ENCODE measurements at places on chromosomes 6 and 20.

DNA sequence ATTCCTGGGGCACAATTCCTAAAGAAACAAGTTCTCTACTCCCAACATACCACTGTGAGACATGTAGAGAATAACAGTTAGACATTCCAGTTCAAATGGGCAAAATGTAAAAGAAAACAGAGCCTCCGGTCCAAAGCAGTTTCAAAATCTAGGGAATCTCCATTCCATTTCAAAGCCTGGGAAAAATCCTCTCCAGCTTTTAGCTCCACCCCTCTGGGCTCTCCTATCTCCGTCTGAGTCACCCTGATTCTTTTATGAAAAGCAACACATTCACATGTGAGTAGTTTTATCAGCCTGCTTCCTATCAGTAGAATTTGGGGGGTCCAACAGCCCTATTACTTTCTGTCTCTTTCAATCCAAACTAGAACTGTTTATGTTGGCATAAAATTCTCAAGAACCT, 3.7 kb downstream of the CSNK2A1 start:
- no peak for DNase-seq

- DNase-seq = no peak
Observed at GRCh38 chr20:54267483-54268003, 59.7 kb downstream of the PFDN4 start.

DNA sequence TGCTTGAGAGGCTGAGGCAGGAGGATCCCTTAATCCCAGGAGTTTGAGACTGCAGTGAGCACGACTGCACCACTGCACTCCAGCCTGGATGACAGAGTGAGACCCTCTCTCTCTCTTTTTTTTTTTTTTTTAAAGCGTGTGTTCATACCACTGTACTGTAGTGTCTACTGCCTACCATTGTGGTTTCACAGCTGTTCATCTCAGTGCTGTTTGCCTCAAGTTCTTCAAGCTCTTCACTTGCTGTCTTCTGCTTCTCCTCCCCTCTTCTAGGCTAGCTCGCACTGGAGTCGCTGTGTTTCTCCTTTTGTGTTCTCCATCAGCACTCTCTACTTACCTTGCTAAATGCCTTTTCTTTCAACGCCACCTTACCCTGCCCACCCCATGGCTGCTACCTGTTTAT, 7.4 kb downstream of the FOXO3 start:
- no peak for DNase-seq

DNA sequence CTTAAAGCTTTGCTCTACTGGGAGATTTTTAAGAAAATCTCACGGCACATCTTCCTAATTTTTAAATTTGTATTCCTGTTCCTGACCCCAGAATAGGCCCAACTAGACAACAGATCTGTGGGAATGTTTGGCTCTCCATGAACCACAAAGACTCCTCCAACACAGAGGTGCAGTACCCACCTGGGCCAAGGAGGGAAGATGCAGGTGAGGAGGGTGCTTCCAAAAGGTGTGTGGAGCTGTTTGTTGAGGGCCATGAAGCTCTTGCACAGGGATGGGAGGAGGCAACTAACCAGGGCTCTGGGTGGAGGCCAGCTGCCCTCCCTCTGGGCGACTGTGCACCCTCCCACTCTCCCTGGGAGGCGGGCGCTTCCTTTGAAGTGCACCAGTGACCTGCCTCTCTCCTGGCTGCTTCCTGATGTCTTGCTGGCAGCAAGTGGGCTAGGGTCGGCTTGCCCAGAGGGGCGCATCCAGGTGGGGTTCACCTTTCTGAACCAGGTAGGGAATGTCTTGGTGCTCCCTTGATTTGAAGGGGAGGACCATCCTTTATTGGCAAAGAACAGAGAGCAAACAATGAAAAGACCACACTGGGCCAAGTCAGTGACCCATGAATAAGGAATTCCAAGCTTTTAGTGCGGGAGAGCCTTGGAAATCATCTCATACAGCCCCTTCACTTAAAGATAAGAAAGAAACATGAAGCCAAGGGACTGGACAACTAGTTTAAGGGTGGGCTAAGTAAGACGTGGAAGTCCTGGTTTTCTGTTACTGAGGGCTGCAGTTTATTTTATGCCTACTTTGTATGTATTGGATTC, 76.0 kb downstream of the ANKRD6 start:
- no peak for DNase-seq

DNA sequence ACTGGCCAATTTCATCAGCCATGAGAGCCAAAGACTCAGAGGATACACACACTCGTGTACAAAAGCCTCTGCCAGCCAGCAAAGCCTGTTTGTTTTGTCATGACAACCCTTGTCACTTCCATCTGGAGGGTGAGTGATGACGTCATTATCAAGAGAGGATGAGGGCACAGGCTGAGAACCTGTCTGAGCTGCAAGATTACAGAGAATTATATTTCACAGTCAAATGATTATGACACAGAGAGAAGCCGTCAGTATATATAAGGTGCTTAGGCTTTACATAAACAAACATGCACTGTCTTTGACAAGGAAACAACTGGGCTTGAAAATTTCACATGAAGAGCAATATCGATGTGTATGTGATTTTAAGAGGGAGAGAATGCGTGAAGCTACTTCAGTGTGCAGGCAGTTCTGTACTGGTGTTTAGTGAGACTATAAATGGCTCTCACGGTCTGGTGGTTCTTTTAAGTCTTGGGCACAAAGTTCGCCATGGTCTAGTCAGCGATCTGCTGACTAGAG, 36.5 kb upstream of the BCLAF1 start:
- no peak for DNase-seq

GRCh38 chr6:163655217-163656121, 241.0 kb downstream of the QKI start:
- DNase-seq = no peak

DNA sequence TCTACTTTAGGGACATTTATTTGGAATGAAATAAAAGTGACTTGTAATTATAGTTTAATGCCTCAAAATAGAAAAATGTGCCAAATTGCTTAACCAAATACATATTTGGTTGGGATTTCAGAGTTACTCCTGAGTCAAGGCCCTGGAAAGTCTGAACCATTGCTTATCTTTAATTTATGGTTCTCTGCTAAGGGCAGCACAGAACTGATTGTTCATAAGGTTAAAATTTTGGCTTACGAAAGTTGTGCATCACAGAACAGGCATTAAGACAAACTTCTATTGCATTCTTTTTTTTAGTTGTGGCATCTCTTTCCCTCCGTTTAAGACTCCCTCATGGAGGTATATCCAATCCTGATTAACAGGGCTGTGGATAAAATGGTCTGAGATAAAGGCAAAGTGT, 92.2 kb upstream of the TENT5A start:
- DNase-seq = no peak

GRCh38 chr6:154842833-154843232, 109.6 kb downstream of the SCAF8 start:
- no peak for DNase-seq

- DNase-seq = no peak
Observed at GRCh38 chr6:113481458-113481857, 375.7 kb upstream of the MARCKS start.

- no peak for DNase-seq
Observed at GRCh38 chr6:46772762-46773161, 20.4 kb upstream of the MEP1A start.

DNA sequence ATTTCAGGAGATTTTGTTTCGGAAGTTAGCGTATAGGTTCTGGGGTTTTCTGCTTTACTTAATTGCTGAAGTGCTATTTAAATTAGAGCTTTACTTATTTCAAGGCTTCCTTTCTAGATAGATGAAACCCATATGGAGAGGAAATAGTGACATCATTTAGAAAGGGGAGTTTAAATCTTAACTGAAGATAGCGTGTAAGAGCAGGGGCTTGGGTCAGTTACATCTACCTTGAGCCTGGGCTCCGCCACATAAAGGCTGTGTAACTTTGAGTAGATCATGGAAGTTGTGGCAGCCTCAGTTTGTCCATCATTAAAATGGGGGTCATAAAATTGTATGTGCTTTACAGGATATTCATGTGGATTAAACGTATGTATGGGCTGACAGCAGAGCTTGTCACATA, 4.7 kb downstream of the CDS2 start:
- DNase-seq = no peak

- no peak for DNase-seq
Observed at GRCh38 chr6:92756912-92757311, 662.4 kb downstream of the EPHA7 start.

- no peak for DNase-seq
Observed at GRCh38 chr20:21388566-21388965, 8.8 kb downstream of the NKX2-4 start.

DNA sequence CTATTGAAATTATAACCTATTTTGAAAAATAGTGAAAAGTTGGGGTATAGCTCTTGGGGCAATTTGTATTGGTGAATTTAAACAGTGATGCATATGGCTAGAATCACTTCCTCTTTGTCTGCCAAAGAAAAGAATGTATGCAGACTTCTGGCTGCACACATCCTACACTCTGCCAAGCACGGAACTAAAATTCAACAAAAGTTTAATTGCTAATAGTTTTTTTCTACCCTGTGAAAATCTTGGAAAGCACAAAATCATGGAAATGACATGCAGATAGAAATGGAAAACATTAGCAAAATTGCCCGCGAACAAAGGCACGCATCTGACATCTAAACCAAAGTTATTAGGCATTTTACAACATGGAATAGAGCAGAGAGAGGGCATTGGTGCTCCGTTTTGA, 106.4 kb upstream of the PDE10A start:
- no peak for DNase-seq

DNA sequence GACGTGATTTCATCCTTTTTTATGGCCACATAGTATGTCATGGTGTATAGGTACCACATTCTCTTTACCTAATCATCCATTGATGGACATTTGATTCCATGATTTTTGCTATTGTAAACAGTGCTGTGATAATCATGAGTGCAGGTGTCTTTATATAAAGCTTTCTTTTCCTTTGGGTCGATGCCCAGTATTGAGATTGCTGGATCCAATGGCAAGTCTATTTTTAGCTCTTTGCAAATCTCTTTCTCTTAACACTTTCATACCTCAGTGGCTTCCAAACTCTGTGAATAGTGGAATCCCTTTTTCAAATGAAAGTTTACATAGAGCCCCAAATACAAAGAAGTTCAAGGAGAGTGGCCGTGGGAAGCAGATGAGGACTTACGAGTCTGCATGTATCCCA, 105.8 kb upstream of the SPTLC3 start:
- no peak for DNase-seq

GRCh38 chr20:50758469-50758868, 27.1 kb downstream of the PARD6B start:
- DNase-seq = no peak

- DNase-seq = no peak
Observed at GRCh38 chr6:54614499-54615195, 231.9 kb upstream of the FAM83B start.

- no peak for DNase-seq
Observed at GRCh38 chr6:11810854-11811643, 32.4 kb upstream of the ADTRP start.

DNA sequence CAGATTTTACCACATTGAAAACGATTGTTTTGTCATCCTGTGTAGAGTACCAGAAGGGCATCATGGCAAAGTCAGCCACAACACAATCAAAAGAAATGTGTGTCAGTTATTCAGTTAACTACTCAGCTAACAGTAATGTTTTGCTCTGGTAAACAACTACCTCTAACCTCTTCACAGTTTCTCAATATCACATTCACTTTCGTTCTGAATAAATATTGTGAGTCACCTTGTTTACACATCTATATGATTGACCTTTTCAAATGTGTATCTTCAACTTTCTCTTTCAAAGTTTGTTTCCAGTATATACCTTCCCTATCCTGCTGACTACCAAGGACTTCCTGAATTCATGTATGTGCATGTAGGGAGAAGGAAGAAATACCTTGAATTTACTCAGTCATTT, 216.6 kb upstream of the UFL1 start:
- no peak for DNase-seq
